ENCODE measurements at places on chromosomes 3 and 15. TPM values are rescaled to one million over a fixed set of nuclear protein-coding genes. Genes with fewer than 3 reads are reported as not detected.

Gene GOLGA8K
- polyA plus RNA-seq, result 0.03 TPM

Gene TTLL13
- 0.02 TPM for polyA plus RNA-seq

Gene RETNLB
- not detected for polyA plus RNA-seq

Gene FGD5
- polyA plus RNA-seq, result not detected

Gene DPPA4
- not detected for polyA plus RNA-seq

Gene GOLGA8Q
- polyA plus RNA-seq, result not detected

Gene TGM5
- polyA plus RNA-seq, result not detected

Gene GPR171
- not detected for polyA plus RNA-seq

Gene ITIH1
- not detected for polyA plus RNA-seq

Gene ALG1L2
- polyA plus RNA-seq, result not detected

Gene PATL2
- 0.12 TPM for polyA plus RNA-seq

Gene SLC25A36
- polyA plus RNA-seq, result 31.6 TPM

Gene FBLN2
- polyA plus RNA-seq, result 0.03 TPM

Gene DTWD1
- 9.7 TPM for polyA plus RNA-seq

Gene RNF111
- polyA plus RNA-seq, result 17.2 TPM

Gene FSIP1
- polyA plus RNA-seq, result 1.2 TPM

Gene DNAJA4
- 0.18 TPM for polyA plus RNA-seq

Gene C3orf85
- not detected for polyA plus RNA-seq

Gene IL17RD
- 5.4 TPM for polyA plus RNA-seq

Gene GOLGA8J
- polyA plus RNA-seq, result not detected

Gene TRIM71
- polyA plus RNA-seq, result 0.01 TPM

Gene FANCI
- 34.4 TPM for polyA plus RNA-seq

Gene LRRC31
- not detected for polyA plus RNA-seq

Gene RASSF1
- polyA plus RNA-seq, result 29.2 TPM

Gene GOLGA6L10
- 0.03 TPM for polyA plus RNA-seq

Gene GAP43
- polyA plus RNA-seq, result not detected

Gene BOC
- polyA plus RNA-seq, result 16.5 TPM

Gene DNAH12
- 0.02 TPM for polyA plus RNA-seq

Gene CIB2
- 3.9 TPM for polyA plus RNA-seq

Gene CNTN3
- 11.9 TPM for polyA plus RNA-seq

Gene DBR1
- 11.2 TPM for polyA plus RNA-seq

Gene CLDN1
- polyA plus RNA-seq, result 8.6 TPM

Gene DUOXA2
- polyA plus RNA-seq, result not detected

Gene RTP3
- polyA plus RNA-seq, result not detected

Gene TTC23
- polyA plus RNA-seq, result 2.5 TPM

Gene TMEM108
- not detected for polyA plus RNA-seq

Gene IQCB1
- polyA plus RNA-seq, result 8.0 TPM

Gene TPRG1
- polyA plus RNA-seq, result 1.00 TPM

Gene ARRDC4
- 8.9 TPM for polyA plus RNA-seq

Gene LEO1
- 7.3 TPM for polyA plus RNA-seq

Gene GOLGA6D
- not detected for polyA plus RNA-seq

Gene ACTRT3
- 1.3 TPM for polyA plus RNA-seq

Data from mammary epithelial cell (primary cell).